MV-4-11 (cell line): ENCODE measurements at places on chromosomes 12 and 14.

- no peak for DNase-seq
Observed at GRCh38 chr12:31363831-31364230, 37.9 kb upstream of the SINHCAF start.

GRCh38 chr12:91239481-91239880 is 56.9 kb upstream of the DCN start:
- DNase-seq: no peak

- no peak for DNase-seq
Observed at GRCh38 chr12:53560912-53561589, 53.8 kb upstream of the NPFF start.

- no peak for DNase-seq
Observed at GRCh38 chr14:74846168-74846567, 29.8 kb downstream of the PROX2 start.

DNA sequence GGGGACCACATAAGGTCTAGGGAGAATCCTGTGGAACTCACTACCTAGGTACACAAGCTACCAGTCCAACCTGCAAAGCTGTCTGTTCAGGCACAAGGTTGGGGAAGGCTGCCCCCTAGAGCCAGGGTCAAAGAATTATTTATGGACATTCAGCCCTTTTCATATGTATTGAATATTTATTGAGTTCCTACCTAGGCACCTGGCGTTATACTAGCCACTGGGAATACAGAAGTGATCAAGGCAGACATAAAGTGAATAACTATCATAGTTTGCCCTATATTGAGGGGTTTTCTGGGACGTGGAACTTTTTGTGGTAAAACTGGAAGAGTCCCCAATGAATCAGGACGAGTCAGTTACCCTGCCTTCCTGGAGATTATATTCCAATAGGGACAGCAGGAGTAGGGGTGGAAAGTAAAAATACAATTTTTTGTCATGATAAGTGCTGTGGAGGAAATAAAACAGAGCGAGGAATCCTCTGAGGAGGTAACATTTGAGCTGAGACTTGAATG is 5.8 kb upstream of the SLC48A1 start:
- DNase-seq: peak; percentile 51

DNA sequence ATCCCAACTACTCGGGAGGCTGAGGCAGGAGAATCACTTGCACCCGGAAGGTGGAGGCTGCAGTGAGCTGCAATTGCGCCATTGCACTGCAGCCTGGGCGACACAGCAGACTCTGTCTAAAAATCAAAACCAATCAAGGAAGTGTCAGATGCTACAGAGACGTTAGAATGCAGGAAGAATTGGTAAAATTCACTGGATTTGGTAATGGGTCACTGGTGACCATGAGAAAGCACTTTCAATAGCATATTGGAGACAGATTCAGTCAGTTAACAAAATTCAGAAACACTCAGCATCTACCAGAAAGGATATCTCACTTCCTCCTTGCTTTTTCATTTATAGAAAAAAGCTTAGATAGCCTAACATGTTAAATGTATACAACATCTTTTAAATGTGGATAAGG is 17.5 kb downstream of the BIN2 start:
- DNase-seq: peak; percentile 64

DNA sequence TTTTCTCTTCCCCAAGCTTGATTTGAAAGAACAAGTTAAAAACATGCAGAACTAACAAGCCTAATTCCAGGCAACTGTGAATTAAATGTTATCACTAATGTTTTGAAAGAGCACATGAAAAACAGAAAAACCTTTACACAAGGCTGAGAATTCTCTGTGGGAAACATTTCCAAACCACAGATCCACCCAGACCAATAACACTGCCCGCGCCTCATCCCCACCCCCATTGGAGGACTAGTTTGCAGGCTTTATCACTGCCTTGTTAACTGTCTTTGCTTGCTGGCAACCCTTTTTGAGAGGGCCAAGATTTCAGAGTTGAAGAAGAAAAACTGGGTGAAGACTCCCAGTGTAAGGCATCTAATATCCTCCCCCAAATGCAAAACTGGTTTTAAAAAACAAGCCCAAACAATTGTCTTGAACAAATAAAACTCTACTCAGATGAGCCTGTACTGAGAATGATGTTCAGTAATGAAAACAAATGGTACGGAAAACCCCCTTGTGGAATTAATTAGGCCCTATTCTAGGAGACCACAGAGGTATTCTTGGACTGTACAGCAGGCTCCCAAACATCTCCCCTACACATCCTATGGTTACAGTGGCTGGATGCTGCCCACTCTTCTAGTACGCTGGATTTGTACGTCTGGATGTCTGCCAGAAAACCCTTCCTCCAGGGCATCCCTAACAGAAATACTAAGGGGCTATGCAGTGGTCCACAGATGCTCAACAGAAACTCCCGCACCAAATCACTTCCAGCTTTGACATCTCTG is 5.8 kb downstream of the MAX start:
- DNase-seq: no peak

- DNase-seq: no peak
Observed at GRCh38 chr12:122352394-122352793, 70.1 kb downstream of the CLIP1 start.

GRCh38 chr12:47735649-47736048 is 10.4 kb upstream of the ENDOU start:
- no peak for DNase-seq

DNA sequence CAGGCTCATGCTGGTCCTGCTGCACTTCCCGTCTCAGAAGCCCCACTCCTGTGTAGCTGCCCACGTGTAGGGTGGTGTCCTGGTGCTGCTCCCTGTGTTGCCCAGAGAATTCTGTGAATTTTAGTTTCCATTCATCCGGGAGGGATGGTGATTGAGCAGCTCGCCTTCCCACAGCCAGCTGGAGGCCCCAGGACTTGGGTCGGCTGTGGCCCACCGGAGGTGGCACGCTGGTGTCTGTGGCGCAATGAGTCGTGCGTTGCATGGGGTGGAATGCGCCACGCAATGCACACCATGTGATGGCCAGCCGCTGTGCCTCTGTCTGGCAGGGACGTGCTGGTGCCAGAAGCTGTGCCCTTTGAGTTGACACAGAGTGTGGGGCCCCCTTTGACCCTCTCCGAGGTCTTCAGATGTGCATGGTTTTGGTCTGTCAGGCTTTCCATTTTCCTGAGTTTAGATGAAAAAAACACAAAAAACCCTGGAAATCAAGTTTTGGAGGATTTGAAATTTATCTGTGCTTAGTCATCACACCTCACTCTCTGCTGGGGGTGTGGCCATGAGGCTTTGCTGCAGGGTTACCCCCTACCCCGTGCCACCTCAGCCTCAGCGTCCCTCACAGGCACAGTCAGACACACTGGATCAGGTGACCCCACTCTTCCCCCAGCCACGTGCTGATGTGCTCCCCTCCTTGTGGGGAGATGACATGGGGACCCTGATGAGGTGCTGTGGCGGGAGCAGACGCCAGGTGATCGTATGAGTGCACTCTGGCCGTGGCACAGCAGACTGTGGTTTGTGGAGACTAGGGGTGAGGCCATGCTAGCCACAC is 64.6 kb downstream of the EP400 start:
- no peak for DNase-seq

GRCh38 chr14:30698463-30698862 is 76.3 kb downstream of the SCFD1 start:
- DNase-seq: no peak

DNA sequence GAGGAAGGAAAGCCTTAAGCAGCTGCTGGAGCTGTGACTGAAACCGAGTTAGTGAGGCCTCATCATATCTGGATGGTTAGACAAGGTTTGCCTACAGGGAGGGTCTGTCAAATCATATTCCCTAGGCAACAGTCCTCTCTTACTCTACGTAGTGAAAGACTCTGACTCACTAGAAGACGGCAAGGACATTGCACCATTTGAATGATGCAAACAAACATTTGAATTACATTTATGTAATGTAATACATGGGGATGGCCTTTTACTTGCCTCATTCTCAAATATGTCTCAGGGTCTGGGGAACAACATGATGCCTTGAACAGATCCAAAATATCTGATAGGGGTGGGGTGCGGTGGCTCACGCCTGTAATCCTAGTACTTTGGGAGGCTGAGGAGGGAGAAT is 29.8 kb upstream of the STRAP start:
- no peak for DNase-seq

- no peak for DNase-seq
Observed at GRCh38 chr12:65898241-65898640, 74.0 kb downstream of the HMGA2 start.

- peak; percentile 3 for DNase-seq
Observed at GRCh38 chr12:1279050-1279449, 288.0 kb downstream of the ERC1 start.
